Eye (tissue), 1 donor: ENCODE measurements at places on chromosomes 12 and 14.

DNA sequence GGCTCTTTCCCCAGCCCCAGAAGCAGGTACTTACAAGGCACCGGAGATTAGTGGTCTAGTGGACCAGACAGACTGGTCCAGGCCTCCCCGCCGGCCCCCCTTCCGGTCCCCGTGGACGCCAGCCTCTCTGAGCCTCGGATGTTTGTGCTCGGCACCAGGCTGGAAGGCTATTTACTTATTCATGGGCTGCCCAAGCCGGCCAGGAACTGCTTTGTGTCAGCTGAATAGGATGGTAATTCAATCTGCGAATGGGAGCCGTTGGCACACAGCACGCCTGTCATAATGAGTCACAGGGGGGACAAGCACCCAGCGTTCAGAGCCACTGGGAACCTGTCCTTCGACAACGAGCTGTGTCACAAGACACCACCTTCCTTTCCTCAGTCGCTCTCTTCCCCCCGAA lies 82.3 kb downstream of the RIMBP2 start:
- DNase-seq = peak; percentile 85

DNA sequence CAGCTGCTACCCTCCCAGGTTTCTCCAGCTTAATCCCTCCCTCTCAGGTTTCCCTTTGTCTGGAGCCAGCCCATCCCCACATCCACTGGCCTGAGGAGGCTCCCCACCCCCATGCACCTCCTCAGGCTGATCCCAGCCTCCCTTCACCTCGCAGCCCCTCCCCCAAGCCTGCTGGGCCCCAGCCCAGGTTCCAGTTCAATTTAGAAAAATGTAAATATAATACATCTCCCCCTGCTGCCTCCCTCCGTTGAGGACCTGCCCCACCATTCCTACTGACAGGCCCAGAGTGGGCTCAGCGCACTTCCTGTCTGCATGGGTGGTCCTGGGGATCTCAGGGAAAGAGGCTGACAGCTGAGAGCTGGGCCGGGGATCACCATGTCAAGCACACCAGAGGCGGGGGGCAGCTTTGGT lies 155.8 kb downstream of the NTF3 start:
- peak; percentile 64 for DNase-seq

DNA sequence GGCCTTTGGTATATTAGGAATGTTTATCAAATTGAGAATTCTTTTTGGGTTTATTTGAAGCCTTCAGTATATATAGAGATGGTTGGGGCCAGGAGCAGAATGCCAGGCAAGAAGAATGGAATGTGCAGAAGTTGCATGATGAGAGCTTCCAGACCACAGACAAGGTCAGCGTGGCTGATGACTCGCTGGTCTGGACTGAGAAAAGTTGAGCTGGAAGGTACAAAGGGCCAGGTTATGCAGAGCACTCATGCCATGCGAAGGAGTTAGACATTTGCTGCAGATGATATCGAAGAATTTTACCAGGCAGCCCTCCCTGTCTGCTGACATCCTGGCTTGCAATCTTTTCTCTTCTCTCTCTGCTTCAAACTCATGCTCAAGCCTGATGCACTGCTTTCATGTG lies 196.2 kb upstream of the ARHGAP5 start:
- no peak for DNase-seq

DNA sequence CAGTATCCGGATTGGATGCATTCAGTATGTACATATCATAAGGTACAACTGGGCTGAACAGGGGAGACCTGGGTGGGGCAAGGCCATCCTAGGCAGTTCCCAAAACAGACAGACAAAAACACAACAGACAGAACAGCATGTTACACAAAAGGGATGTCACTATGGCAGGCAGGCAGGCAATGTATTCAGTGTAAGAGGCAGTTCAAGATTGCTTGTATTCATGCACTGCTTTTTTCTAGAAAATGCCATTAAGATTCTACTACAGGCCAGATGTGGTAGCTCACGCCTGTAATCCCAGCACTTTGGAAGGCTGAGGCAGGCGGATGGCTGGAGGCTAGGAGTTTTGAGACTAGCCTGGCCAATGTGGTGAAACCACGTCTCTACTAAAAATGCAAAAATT lies 3.5 kb downstream of the TBPL2 start:
- no peak for DNase-seq

GRCh38 chr12:38538319-38538718 lies 221.7 kb downstream of the ALG10B start:
- no peak for DNase-seq

- DNase-seq = peak; percentile 87
These were observed at the start of gene ZDHHC22 for GRCh38 chr14:77141214-77142004. Gene ZDHHC22 (minus strand): TSS chr14:77141791. CDS start chr14:77139738, 2,053 bp downstream.

- DNase-seq = no peak
These were observed 89.1 kb upstream of the CPSF6 start for GRCh38 chr12:69150083-69150795.

- peak; percentile 51 for DNase-seq
These were observed 899 bp upstream of the KCNH3 start for GRCh38 chr12:49537752-49538509.

- no peak for DNase-seq
These were observed 13.4 kb downstream of the UBC start for GRCh38 chr12:124901003-124901402.

DNA sequence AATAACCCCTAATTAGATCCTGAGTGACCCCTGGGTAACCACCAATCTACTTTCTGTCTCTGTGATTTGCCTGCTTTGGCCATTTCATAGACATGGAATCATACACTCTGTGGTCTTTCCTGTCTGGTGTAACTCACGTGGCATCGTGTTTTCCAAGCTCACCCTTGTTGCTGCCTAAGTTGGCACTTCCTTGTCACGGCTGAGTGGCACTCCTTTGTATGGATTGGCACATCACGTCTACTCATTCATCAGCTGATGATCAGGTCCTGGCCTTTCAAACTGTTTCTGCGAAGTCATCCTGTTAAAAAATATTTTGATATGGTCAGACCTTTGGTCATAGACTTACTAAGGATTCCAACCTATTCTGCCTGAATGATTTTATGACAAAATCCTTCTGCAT lies 87.7 kb downstream of the GLT1D1 start:
- no peak for DNase-seq

DNA sequence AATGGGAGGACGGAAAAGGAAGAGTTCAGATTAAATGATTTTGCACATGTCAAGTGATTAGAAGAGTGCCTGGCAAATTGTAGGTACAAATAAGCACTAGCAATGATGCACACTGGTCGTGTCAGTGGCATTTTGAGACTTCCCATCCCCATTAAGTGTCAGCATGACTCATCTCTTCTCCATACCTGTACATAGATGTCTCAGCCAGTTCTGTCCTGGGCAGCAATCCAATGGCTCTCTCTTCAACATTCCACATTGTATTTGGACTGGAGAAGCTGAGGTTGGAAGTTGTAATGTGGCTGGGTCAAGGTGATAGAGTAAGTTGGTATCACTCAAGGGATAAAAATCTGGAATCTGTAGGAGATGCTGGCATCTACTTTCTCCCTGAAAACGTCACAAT lies 742.7 kb downstream of the VRK1 start:
- no peak for DNase-seq

- no peak for DNase-seq
These were observed 127.3 kb downstream of the SLC6A15 start for GRCh38 chr12:84785281-84785680.

DNA sequence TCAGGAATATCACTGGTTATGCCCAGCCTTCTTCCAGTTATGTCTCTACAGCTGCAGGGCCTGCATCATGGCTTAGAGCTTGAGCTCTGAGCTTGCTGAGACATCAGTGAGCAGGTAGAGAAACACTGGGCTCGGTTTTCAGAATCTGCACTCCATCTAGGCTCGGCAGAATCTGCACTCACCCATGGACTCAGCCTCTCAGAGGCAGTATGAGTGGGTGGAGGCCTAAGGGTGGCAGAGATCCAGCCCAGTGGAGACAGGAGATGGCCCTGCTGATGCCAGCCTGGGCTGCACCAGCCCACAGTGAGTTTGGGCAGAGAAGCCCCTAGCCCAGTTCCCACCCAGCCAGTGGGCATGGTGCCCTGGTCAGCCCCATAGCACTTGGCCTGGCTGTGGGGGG lies 12.8 kb downstream of the KRT80 start:
- DNase-seq = no peak

DNA sequence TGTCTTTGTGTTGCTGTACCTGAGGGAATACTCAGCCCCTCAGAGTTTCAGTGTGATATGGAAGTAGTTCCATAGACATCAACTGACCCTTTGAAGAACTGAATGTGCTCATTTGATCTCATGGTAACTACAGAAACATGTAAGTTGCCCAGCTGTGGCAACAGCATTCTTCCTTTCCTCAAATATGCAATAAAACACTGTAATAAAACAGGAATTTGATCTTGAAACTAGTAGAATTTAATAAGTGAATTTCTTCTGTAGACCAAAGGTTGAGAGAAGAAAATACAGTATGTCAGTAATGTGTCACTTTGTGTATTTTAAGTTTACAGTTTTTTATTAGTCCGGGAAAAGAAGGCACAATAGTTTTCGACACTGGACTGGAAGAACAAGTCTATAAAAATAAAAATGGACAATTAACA lies 31.9 kb downstream of the KCTD10 start:
- no peak for DNase-seq

GRCh38 chr12:28527631-28528249 lies 337.5 kb downstream of the CCDC91 start:
- DNase-seq = no peak

DNA sequence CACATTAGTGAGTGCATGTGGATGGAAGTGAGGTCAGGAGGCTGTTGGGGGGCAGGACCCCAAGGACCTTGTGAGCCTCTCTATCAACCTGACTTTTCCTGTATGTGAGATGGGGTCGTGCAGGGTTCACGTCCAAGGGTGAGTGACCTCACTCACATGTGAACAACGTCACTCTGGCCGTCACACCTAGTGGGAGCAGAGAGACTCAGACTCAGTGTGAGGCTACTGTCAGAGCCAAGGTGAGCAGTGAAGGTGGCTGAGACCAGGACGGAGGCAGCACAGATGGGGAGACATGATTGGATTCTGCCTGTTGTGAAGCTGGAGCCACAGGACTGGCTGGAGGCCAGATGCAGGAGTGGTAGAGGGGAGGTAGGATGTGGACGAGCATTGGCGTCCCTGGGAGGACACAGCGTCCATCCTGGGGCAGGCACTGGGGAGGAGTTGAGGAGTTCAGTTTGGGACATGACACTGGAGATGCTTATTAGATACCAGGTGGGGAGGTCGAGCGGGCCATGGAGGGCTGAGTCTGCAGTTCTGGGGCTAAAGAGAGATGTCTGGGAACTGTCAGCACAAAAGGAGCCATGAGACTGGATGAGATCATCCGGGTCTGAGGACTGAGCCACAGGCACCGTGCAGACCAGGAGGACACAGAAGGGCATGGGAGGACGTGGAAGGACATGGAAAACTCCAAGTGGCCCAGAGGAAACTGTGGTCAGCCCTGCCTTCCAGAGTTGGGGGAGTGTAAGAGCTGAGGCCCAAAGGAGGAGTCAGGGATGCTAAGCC lies 92.8 kb downstream of the LGMN start:
- no peak for DNase-seq

GRCh38 chr14:20383636-20384035 lies 29.7 kb downstream of the TEP1 start:
- DNase-seq = no peak

DNA sequence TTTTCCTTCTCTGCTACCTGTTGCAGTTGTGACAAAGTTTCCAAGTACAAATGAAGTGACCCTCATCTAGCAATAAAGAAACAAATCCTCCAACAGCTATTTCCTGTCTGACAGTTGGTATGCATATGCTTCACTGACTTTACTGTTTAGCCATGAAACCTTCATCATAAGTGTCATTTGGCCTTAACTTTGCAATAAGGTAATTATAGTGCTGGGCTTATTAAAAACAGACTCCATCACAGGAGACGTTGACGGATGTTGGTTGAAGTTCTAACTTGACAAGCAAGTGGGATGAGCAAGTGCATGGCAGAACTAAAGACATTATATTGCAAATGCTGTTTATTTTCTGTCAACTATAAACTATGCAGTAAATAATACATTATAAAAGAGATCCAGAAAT lies 425.2 kb downstream of the RPS29 start:
- peak; percentile 41 for DNase-seq

- no peak for DNase-seq
These were observed 2.1 kb downstream of the TARBP2 start for GRCh38 chr12:53502983-53503728.

DNA sequence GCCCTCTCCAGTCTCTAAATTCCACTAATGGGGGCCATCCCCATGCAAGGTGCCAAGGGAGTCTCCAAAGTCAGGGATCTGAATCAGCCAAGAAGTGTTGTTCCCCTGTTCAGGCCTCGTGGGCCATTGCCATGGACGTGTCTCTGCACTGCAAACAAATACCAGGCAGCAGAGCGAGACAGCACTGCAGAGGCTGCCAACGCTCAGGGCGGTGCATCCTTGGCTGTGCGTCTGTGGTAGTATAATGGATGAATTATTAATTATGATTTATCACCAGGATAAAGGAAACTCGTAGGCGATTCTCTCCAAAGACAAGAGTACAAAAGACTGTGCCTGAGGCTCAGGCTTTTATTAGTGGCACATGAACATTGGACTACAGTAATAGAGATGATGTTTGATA lies 122.3 kb upstream of the NTF3 start:
- DNase-seq = peak; percentile 7

GRCh38 chr14:44657696-44658388 lies 150.8 kb upstream of the FSCB start:
- peak; percentile 80 for DNase-seq

GRCh38 chr12:6115389-6115788 lies 9.1 kb downstream of the VWF start:
- no peak for DNase-seq

GRCh38 chr12:51472984-51473383 lies 48.4 kb downstream of the SLC4A8 start:
- no peak for DNase-seq

GRCh38 chr12:80745851-80746505 lies 29.3 kb downstream of the MYF5 start:
- no peak for DNase-seq

DNA sequence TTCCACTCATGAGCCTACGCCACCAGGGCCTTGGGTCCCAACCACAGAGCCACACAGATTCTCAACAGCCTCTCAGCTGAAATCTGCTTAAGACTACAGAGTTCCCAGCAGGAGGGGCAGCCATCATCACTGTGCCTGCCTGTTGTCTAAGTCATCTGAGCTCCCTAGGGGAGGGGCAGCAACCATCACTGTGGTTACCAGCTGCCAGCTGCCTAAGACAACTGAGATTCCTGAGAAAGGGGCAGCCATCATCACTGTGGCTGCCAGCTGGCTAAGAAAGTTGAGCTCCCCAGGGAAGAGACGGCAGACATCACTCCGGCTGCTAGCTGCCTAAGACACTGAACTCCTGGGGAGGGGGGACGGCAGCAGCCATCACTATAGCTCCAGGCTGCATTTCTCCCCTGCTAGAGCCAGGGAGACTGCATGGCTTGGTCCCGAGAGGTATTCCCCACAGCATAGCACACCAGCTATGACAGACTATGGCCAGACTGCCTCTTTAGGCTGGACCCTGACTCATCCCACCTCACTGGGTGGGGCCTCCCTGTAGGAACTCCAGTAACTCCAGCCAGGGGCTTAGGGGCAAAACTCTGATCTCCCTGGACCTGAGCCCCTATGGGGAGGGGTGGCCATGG lies 37.2 kb upstream of the C14orf132 start:
- DNase-seq = peak; percentile 87
